NCI-H2171 (cell line): ENCODE measurements at places on chromosomes 2 and 18.

DNA sequence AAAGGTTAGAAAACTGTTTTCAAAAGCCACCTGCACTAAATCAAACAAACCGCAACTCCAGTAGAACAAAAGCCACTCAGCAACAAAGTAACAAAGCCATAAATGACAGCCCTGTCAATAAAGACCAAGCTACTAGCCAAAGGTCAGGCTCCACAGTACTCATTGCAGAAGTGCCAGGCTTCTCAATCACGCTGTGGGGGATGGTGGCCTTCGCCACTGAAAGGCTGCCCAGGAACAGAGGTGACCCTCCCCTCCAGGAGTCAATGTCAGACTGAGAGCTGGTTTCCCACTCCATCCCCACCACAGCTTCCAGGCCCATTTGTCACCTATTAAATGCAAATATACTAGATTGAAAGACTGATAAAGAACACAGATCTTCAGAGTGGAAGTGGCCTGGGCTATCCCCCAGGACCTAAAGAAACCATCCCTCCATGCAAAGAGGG lies 5.9 kb downstream of the ATP8B1 start:
- no peak for DNase-seq

DNA sequence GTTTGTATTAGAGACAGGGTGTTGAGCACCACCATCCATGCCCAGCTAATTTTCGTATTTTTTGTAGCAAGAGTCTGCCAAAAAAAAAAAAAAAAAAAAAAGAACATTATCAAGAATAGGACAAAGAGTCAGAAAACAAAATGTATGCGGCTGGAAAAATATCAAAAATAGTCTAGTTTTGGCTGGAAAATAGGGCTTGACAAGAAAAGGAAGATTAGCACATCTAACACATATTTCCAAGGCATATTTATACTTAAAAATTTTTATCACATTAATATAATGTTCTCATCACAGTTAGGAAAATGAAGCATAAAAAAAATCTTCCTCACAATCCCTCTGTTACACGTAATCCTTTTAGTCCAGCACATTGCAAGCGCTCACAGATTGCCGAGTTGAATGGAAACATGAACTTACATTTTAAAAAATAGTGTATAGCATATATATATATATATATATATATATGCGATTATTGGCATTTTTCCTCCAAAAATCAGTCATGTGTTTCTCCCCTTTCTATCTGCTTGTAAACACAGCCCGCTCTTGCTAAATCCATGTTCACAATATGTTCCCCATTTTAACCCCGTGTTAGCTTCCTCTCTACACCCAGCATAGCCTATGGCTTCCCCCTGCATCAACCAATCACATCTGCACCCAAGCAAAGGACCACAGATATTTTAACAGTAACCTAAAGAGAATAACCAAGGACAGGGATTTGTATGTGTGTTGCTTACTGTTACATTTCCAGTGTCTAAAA lies 183.0 kb downstream of the AFF3 start:
- DNase-seq = no peak

- DNase-seq = no peak
These were observed 3.1 kb upstream of the MSGN1 start for GRCh38 chr2:17813010-17813741.

DNA sequence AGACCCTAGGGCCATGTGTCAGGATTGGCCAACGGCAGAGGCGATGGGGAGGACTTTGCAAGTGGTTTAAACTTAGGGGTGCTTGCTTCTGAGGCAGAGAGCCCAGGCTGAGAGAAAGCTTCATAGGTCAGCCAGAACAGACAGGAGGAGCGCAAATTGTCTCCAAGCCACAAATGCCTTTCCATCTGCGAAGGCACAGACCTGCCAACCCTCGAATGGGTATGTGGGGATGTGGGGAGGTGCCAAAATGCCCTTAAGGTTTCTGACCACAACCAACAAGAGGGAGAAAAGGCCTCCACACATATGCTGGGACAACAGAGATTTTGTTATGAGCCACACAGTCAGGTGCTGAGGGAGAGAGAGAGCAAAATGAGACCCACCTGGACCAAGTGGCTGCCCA lies 283.6 kb downstream of the CYP26B1 start:
- no peak for DNase-seq

DNA sequence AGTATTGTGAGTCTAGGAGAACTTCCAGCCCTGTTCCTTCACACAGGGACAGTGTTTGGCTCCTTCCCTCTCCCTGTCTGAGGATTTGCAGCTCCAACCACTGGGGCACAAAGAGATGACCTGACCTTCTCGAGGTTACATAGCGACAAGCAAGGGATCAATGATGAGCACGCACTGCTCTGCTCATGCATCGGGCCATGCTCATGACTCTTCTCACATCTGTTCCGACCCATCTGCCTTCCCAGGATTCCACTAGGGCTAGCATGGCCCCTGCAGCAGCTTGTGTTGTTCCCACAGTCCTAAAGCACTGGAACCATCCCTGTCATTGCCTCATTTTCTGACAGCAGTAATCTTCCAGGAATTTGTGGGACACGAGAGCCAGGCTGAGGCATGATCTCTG lies 78.8 kb upstream of the ARHGAP28 start:
- no peak for DNase-seq

DNA sequence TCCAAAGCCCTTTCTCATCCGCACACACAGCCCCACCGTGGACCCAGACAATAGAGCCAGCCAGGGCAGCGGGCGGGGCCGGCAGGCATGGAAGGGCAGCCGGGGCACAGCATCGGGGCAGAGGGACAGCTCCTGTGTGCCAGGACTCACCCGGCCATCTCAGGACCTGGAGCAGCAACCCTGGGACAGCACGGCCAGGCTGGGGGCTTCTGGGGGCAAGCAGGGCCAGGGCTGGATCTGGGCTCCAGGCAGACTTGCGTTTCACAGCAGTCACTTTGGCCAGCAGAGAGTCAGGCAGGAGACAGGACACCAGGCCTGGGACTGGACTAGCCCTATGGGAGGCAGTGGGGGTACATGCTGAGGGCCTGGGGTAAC lies 15.5 kb downstream of the ANO7 start:
- DNase-seq = no peak

DNA sequence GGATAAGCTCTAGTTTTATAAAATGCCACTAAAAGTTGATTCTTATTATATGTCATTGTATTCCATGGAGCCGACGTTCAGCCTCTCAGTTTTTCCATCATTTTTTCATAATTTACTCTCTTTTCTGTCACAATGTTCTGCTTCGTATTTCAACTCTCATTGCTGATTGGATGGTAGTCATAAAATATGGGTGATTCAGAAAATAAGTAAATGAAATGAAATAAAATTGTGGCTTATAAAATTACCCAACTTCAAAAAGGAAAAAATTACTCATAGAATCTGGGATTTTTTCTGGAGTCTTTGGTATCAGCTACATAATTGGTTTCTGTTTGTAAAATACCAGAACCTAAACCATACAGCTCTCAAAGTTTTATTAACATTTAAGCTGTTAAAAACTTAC lies 139.7 kb upstream of the ITGA4 start:
- DNase-seq = no peak

DNA sequence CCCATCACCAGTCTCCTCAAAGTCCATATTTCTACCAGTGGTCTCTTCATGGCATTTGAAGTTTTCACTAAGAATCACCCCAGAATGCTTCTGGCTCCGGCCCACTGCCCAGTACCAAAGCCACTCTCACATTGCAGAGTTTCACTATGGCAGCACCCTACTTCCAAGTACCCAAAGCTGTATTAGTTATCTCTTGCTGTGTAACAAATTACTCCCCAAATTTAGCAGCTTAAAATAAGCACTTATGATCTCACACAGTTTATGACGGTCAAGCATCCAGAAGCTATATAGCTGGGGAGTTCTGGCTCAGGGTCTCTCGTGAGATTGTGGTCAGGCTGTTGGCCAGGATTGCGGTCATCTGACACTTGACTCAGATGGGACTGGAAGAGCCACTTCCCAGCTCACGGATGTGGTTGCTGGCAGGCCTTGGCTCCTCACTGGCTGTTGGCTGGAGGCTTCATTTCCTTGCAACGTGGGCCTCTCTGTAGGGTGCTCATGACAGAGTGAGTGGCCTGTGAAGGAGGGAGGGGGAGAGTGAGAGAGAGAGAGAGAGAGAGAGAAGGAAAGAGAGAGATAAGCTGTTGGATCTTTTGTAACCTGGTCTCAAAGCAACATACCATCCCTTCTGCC lies 189.5 kb downstream of the CTIF start:
- DNase-seq = no peak

- no peak for DNase-seq
These were observed 10.0 kb downstream of the PPP4R1 start for GRCh38 chr18:9604348-9604747.

DNA sequence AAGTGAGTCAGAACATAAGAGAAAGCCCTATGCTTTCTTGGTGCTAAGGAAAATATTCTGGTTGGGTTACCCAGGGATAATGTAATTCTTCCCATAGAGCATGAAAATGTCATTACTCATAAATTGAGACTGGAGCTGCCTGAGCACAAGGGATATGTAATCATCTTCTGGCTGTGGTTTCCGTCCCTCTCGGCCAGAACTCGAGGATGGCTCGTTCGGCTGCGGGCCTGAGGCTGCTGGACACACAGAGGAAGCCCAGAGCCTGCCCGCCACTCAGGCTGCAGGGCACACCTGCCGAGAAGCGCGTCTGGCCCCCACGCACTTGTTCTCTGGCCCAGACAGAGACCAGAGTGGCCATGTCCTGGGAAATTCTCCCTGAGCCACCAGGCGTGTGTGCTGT lies 104.9 kb downstream of the ASAP2 start:
- no peak for DNase-seq

- DNase-seq = peak; percentile 75
These were observed 237.4 kb downstream of the RNF144A start for GRCh38 chr2:7154656-7155055.

GRCh38 chr2:168686452-168687191 lies 115.8 kb upstream of the NOSTRIN start:
- no peak for DNase-seq

- DNase-seq = peak; percentile 2
These were observed 862 bp downstream of the C18orf54 start for GRCh38 chr18:54358495-54359040.

DNA sequence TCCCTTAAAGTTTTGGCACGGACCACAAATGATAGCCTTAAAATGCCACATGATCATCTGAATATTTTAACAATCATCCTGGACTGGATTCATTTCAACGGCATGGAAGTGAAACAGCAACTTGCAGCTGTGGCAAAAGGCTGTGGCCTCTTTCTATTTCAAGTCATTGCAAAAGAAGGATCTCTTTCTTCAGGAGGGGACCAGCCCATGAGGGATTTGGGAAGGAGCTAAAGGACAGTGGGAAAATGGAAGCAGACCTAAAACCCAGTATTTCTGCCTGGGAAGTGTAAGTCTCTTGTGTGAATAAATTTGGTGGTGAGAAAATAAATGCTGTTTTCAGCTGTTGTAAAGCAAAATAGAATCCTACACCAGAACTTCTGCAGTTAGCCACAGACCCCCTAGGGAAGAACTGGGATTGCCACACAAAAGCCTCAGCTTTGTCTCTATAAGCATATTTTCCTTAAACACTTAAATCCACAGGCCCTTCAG lies 107.3 kb upstream of the ZFP36L2 start:
- no peak for DNase-seq

- peak; percentile 7 for DNase-seq
These were observed 133.1 kb downstream of the NFATC1 start for GRCh38 chr18:79528846-79529245.

DNA sequence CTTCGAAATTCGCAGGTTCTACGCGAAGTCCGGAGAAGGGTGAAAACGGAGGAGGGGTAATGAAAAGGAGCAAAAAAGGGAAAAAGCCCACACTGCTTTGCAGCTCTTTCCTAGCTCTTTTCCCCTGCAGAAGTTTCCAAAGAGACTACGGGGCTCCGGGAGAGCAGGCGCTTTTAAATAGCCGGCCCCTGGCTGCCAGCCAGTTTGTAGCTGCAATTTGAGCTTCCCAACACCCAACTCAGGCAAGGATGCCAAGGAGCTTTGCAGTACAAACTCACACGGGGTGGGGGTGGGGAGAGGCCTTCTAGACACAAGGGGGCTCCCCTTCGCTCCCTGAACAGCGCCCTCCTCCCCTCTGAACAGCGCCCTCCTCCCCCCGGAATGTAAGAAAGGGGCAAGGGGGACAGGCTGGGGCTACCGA lies at the start of gene IGFBP5:
Gene IGFBP5 (minus strand): TSS at position 149 of the 421 bp plus-strand sequence. CDS start 774 bp downstream, outside the sequence.
- DNase-seq = peak; percentile 90

GRCh38 chr2:103401621-103402020 lies 639.8 kb downstream of the TMEM182 start:
- no peak for DNase-seq

- no peak for DNase-seq
These were observed 97.2 kb upstream of the GPR45 start for GRCh38 chr2:105144152-105144940.

DNA sequence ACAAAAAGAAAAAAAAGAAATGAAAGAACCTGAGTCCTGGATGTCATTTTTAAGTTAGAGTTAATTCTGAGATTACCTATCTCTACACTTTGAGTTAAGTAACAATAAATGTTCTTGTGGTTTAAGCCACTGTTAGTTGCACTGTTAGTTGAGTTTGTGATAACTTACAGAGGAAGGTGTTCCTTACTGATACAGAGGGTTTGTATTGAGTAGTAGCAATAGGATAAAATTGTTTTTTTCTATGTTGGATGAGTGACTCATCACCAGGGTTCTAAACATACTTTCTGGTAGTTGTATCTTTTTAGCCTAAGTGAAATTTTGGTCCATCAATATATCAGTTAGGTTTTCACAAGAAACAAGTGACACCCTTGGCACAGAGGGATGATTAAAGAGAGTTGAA lies 4.0 kb upstream of the LCLAT1 start:
- no peak for DNase-seq

DNA sequence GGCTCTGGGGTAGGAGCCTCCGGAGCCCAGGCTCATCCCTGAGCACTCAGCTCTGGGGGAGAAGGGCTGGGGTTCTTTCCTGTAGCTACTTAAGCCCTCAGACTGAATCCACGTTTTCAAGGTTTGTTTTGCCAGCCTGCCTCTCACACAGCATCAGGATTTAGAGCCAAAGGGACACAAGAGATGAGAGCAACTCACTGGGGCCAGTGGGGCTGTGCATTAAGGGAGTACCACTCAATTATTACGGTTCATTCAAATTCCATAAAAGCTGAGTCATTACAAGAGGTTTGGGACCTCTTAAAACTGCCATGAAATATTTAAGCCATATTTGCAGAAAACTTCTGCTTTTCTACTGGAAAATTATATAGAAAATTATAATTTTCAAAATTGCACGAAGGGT lies 17.1 kb upstream of the SNED1 start:
- DNase-seq = no peak

DNA sequence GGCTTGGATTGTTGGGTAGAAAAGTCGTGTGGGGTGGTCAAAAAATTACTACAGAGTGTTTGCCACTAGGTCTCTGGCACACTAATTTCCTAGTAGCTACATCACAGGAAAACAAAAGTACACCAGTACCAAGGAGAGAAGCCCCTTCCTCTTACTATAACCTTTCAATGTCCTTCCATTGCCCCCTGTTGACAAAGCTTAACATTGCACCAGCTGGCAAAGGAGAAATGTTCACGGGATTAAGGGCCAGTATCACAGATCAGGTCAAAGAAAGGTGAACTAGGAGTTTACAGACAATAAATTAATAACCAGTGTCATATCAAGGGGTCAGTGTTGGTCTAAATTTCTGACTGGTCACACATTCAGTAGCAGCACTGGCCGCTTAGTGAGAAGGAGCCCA lies 1139.6 kb upstream of the FAM98A start:
- DNase-seq = no peak
